ENCODE measurements at places on chromosomes 12 and 14.
A peak's percentile ranks its signal among the peaks of the same experiment; 100 is the strongest.

DNA sequence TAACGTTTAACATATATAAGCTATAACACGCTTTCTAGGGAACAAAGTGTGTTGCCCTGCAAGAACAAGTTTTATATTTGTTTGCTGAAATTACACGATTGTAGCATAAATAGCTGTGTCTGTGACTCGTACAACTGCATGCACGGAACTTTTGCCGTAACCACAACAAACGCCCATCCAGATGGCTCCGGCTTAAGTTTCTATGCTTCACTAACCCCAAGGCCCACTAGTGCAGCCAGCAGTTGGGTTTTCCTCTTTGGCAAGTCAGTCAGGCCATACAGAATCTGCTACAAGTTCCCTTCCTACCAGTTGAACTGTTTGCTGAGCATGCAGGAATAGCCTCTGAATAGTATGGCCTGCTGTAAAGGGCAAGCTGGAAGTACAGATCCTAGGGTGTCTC is 12.1 kb downstream of the CSRP2 start:
- DNase-seq, result no peak

DNA sequence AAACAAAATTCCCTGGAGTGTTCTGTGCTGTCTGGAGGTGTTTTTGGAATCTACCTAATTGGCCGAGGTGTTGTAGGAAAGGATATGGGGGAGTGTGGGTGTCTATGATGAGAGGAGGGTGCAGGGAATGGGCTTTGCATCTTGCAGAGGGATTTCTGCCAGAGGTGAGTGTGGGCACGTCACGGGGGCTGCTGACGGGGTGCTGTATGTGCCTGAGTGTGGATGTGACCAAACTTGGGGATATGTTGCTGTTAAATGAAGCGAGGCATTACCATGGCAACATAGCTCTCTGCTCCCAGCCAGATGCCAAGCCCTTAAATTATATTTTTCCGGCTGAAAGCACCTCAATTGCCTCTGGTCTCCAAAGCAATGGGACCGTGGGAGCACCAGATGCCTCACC is 44.3 kb upstream of the SPTLC2 start:
- DNase-seq, result no peak

DNA sequence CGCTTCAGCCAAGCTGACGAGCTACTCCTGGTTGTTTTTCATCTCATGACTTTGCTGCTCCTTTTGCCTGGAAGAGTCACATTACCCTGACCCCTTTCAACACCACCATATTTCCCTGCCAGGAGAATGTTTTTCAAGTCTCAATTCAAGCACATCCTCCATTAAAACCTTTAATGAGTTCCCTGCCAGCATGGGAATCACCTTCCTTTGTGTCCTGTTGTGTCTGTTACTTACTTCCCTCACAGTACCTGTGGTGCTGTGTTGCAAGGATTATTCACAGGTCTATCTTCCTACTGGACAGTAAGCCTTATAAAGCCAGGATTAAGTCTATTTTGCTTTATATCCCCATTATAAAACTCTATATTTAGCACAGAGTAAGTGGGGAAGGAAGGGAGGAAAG is 13.6 kb upstream of the SLC35F4 start:
- DNase-seq, result no peak

- DNase-seq, result no peak
Measured at GRCh38 chr12:55716582-55716957, 724 bp downstream of the BLOC1S1 start.

GRCh38 chr14:68939893-68940613 is 39.0 kb downstream of the ACTN1 start:
- DNase-seq, result no peak

- DNase-seq, result no peak
Measured at GRCh38 chr12:6708960-6709394, 8.4 kb upstream of the PIANP start.

- no peak for DNase-seq
Measured at GRCh38 chr12:97681612-97682504, 219.3 kb downstream of the RMST start.

DNA sequence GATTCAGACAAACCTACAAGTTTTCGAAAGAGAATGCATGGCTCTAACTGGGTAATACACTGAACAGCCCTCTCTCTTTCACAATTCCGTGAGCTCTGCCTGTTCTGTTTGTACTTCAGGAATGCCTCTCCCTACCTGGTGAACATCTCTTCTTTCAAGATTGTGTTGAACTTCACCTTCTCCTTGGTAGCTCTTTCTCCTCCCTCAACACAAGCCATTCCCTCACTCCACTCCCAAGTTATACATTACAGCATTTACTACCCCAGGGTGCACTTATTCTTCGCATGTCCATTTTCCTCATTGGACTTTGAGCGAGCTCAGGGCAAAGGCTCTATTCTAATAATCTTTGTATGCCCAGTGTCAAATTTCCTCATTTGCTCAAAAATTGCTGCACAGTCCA is 28.3 kb downstream of the NRDE2 start:
- DNase-seq, result no peak

DNA sequence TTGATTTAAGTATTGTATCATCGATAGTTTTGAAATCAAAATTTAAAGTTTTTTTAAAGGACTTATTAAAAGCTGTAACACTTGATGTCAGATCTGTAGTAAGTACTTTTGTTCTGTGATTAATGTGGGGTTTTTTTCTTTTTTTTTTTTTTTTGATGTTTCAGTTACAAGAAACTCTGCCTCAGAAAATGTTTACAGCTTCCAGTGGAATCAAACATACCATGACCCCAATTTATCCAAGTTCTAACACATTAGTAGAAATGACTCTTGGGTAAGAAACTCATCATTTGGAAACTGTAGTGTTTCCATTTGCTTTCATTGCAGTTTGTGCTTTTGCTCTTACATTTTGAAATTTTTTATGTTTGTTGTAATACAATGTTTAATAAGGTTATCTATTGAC is 45.6 kb downstream of the TBK1 start:
- DNase-seq, result no peak

- peak; percentile 85 for DNase-seq
Measured at GRCh38 chr14:104800015-104800770, 708 bp upstream of the ZBTB42 start.

GRCh38 chr14:59175404-59175803 is 13.1 kb upstream of the DAAM1 start:
- no peak for DNase-seq

DNA sequence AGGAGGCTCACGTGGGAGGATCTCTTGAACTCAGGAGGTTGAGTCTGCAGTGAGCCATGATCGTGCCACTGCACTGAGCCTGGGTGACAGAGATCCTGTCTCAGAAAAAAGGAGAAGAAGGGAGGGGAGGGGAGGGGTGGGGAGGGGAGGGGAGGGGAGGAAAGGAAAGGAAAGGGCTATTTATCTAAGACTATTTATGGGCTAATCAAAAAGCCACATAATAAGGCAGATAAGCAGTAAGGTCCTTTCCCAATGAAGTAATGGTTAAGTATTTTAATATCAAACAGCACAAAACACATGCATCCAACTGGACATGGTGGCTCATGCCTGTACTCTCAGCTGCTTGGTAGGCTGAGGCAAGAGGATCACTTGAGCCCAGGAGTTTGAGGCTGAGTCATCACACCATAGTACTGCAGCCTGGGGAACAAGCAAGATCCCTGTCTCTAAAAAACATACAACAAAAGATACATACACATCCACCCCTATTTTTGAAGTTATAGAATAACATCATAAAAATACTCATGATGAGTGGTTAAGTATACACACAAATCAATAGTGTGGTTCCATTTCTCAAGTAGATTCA is 9.7 kb downstream of the PAWR start:
- no peak for DNase-seq

DNA sequence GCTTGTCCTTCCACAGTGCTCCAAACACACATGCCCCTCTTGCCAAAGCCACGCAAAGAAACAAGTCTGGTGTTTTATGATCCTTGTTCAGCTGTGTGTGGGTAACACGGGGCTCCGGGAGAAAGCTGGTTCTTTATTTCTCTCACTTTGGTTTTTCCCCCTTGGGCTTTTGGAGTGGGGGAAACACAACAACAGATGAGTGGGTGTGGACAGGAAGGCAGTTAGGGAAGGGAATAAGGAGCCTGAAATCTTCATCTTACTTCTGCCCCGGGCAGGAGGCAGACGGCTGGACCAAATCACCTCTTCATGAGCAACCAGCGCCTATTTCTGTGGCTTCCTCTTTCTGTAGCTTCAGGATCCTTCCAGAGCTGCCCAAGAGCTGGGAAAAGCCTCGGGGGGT is 218.5 kb downstream of the PHETA1 start:
- DNase-seq, result no peak

DNA sequence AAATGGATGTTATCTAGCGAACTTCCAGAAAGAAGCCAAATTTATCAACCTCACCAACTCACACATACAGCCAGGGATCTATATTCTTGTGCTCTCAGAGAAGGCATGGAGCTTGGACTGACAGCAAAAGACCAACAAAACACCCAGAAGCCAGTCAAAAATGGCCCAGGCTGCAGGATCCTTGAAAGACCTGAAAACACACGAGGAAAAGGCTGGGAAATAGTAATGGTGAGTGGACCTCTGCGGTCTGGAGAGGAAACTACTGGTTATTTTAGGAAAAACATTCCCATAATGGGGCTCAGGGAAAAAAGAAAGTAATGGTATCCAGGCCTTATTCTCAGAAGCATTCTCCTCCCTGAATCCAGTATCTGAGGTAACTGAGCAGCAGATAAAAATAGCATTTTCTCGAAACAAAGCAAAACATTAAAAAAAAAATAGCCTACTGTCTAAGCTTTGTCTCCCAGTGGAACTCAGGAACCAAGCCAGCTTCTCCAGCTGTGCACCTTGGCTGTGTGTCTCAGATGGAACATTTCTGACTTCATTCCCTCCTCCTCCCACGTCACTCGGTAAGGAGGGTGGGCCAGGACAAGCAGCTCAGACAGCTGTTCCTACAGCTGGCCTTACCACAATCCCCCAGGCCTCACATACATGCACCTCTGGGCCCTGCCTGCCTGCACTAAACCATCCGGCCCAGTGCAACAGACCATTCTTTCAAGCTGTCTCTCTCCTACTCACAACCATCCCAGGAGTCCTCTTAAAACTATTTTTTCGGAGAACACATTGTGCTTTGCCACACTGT is 249.9 kb downstream of the DAD1 start:
- no peak for DNase-seq

DNA sequence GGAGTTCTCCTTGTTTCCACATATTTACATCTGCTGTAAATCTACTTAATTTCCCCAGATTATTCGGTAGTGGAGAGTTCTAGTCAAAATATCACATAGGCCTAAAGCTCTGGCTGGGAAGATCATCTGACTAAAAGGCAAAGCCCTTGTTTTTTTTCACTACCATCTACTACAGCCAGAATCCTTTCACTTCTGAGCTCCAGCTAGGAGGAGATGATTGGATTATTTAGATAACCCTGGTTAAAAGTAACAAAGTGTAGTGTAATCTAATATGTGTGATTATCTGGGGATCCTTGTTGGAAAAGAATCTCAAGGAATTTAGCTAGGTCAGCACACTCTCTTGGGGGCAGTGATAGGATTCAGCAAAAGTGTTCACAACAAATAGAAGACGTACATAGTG is 125.4 kb downstream of the DYRK2 start:
- DNase-seq, result no peak

DNA sequence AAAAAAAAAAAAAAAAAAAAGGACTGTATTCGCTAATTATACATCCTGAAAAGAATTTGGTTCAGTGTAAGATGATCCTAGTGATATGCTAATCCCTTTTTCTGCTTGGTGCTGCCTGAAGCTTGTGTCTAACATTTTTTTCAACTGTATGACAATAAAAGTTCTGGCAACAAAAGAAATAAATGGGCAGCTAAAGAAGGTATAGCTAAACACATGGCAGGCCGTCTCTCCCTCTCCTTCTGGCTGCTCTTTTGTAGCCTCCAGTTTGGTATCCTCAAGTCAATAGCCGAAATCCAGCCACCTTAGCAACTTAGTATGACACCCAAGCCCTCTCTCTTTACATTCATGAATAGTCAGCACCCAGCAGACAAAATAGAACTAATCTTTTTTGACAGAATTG is 198.3 kb upstream of the OTX2 start:
- DNase-seq, result no peak

DNA sequence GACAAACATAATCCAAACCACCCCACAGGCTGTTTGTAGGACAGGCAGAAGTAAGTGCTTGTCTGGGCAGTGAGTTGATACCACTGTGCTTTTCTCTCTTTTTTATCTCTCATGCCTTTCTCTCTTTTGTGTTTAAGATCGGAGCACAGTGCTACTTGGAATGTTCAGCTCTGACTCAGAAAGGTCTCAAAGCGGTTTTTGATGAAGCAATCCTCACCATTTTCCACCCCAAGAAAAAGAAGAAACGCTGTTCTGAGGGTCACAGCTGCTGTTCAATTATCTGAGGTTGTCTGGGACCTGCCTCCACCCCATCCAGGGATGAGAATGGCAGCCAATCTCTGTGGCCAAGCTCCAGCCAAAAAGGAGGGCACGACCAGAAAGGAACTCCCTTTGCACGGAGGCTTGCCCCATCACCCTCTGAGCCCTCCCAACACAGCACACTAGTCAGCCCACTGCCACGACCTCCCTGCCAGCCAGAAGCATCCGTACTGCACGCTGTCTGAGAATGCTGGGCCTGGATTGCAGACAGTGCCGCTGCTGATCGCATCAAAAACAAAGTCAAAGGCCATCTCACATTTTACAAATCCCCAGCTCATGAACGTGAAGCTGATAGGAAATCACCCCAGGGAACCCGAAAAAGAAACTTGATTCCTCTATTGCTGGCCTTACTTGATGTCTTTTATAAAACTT is 27.8 kb downstream of the GPHB5 start:
- DNase-seq, result no peak

DNA sequence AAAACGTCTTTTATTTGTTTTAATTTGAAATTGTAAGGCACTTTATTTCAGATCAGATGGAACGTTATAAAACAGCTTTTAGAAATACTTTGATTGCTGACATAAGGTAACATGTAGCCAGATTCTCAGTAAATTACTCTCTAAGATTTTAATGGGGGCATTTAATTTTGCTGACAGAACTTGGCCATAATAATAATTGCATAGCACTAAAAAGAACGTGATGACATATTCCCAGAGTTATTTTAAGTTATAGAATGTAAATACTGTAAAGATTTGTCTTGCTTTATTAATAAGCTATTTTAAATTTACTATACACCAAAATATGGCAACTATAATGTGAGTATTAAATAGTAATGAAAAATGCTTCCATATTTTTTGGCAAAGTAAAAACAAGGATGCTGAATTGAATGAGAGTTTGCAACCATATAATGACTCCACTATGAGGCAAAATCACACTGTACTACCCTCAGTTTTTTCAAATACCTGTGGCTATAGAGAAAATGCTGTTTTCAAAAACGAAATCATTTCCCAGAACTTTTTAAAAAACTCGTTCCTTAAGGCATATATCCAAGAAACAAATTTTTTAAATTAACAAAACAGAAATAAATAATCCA is 876 bp downstream of the LUM start:
- no peak for DNase-seq

GRCh38 chr14:20970983-20971704 is 15.9 kb downstream of the RNASE2 start:
- DNase-seq, result peak; percentile 77

- DNase-seq, result no peak
Measured at GRCh38 chr14:73333031-73333430, 95.7 kb downstream of the PAPLN start.

Data from CD4-positive, alpha-beta T cell treated with Interleukin-15 for 4 hours (primary cell).